ENCODE measurements at places on chromosomes 12 and 14.

GRCh38 chr12:120925740-120926563 is 21.8 kb upstream of the SPPL3 start:
- no peak for DNase-seq

DNA sequence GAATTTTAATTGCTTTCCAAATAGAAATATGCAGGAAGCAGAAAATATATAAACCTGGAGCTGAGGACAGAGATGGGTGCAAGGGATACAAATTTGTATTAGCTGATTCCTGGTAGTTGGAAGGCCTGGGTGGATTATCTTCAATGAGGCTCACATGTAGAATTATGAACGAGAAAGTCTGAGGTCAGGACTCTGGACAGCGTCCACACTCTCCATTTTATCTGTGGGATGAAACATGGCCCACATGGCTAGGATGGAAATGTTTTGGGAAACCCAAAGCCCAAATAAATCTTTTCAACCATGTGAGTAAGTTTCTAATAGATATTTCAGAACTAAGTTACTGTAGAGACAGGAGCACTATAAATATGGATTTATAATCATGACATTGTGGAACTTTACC is 256.1 kb downstream of the APAF1 start:
- DNase-seq, result no peak

DNA sequence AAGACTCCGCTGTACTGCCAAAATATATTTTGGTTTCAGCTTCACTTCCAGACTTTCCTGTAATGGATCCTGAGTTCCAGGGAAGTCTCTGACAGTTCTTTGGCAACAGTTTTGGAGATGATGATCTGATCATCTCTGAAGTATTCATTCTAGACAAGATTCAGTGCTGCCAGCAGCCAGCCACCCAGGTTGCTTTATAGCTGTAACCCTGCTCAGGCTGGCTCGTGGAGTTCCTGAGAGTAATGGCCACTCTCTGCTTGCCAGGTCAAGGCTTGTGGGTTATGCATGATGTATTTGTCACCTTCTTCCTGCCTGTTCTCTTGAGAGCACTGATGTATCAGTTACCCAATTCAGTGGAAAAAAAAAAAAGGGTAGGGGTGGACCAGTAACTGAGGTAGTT is 124.3 kb downstream of the PPHLN1 start:
- no peak for DNase-seq

- DNase-seq, result no peak
These were observed 22.7 kb upstream of the PRIMA1 start for GRCh38 chr14:93811020-93811419.

DNA sequence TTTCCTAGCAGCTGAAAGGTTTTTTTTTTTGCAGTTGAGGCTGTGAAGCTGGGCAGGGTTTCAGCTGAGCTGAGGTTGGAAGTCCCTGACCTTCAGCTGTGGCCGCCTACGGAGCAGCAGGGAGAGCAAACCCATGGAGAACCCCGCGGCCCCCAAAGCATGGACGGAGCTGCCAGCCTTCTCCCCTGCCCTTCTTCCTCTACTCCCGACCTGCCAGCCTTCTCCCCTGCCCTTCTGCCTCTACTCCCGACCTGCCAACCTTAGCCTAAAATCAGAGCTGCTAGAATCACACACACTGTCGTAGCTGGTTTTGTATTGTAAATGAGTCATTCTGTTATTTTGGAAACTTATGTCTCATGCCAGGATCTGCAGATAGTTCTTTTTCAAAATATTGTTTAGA is 74.6 kb downstream of the PPP2R5C start:
- DNase-seq, result no peak

- no peak for DNase-seq
These were observed 116.0 kb downstream of the PRKCH start for GRCh38 chr14:61437381-61437780.

- no peak for DNase-seq
These were observed 446.5 kb upstream of the MIS18BP1 start for GRCh38 chr14:45699471-45699870.
